GM23338 (cell line): ENCODE measurements at places on chromosomes 3 and 15.

DNA sequence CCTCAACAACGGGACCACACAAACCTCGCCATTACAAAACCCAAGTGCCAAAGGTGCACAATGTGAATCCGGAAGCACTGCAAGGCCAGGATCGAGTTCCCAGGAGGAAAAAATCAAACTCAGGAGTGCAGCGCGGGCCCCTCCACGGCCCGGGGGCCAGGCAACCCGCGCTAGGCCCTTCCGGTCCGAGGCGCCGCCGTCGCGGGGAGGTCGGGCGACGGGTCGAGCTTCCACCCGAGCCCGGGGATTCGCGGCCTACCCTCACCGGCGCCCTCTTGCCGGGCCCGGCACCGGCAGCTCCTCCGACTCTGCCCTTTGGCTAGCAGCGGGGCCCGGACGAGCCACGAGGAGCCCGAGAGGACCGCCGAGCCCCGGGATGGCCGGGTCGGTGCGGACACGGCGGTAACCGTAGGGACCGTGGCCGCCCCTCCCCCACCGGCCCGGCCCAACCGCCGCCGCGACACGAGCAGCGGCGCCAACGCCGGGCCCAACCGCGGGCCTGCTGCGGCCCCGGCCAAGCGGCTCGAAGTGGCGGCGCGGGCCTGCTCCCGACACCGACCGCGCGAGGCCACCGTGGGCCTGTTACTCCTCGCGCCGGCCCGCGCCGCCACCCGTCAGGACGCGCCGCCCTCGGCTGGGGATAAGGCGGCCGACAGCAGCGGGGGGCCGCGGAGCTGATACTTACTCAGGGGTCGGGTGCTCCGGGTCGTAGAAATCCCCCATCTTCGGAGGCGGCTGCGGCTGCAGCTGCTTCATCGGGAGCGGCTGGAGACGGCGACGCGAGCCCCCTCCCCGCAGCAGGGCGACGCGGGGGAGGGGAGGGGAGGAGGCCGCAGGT is 525 bp downstream of the SETD2 start:
- DNase-seq, result peak; percentile 58

DNA sequence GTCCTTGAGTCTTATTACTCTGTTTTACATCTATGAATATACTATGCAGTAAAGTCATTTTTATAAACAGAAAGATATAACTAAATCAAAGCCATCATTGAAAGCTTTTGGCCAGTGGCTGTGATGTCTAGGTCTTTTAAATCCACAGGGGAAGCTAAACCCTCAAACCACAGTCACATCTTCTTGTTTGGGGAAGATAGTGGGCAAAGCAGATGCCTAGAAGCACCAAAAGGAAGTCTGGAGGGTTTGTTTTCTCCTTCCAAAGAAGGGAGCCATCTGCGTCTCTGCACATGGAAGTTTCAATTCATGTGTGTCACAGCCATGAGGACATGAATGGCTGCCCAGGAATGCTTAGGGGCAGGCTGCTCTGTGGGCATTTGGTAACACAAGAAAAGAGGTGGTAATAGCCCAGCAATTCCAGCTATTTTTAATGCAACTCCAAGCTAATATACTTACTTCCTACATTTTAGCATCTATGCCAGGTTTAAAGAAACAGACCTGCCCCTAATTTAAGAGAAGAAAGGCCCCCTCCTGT is 322.2 kb downstream of the SLC9A9 start:
- DNase-seq, result no peak

DNA sequence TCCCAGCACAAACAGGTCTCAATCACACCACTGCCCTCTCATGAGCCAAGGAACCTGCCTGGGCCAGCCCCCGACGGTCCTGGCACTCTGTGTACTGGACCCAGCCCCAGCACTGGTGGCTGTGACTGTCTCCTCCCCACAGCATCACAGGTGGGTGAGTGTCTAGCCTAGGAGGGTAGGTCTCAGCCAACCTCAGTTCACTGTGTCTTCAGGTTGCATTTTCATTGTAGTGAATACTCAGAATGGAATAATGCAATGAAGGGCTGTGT is 163.4 kb upstream of the NSMCE3 start:
- no peak for DNase-seq

GRCh38 chr15:40836020-40836419 is 7.5 kb upstream of the PPP1R14D start:
- no peak for DNase-seq

DNA sequence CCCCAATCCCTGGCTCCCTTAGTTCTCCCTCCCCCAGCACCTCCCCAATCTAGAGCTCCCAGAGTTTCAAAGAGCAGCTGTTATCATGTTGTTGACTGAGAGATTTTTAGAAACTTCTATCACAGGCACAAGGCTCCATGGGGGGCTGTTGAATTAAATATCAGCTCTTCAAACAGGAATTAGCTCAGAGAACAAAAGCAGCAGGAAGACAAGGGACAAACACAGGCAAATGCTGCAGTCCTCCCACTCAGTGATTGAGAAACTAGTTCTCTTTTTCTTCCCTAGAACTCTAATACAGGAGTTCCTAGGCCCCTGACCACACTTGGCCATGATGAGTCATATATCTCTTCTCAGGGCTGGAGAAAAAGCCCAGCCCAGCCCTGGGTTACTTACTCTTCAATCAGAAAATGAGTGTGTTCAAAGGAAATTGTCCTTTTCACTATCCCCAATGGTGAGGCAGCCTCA is 262.1 kb downstream of the IGSF11 start:
- peak; percentile 47 for DNase-seq

- peak; percentile 93 for DNase-seq
Observed at GRCh38 chr3:33074217-33075067, 22.5 kb downstream of the GLB1 start.

- DNase-seq, result no peak
Observed at GRCh38 chr3:48470286-48470685, 23.7 kb downstream of the ATRIP start.

GRCh38 chr3:177679568-177680471 is 482.5 kb upstream of the TBL1XR1 start:
- no peak for DNase-seq

- DNase-seq, result no peak
Observed at GRCh38 chr15:90442423-90442822, 54.4 kb downstream of the IQGAP1 start.
